ENCODE measurements at places on chromosomes 1 and 21. TPM values are rescaled to one million over a fixed set of nuclear protein-coding genes. Genes with fewer than 3 reads are reported as not detected.

DNA sequence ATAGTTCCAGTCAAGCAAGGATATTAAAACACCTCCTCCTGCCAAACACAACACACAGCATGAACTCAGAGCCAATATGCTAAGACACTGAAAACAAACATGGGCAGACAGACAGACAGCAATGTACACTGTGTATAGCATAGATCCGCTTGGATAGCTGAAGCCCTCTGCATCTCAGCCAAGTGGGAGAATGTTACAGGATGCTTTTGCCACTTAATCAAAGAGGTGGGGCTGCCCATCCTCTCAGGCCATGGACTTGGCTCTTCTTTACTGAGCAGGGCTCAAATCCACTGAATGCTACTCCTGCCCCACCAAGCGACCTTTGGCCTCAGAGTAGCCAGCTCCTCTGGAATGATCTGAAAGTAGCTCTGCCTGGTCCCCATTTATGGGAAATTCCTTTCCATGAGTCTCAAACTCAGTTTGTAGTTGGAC is 64.7 kb upstream of the NGF start:
- no peak for DNase-seq

Gene EDARADD
- 1.7 TPM for total RNA-seq

DNA sequence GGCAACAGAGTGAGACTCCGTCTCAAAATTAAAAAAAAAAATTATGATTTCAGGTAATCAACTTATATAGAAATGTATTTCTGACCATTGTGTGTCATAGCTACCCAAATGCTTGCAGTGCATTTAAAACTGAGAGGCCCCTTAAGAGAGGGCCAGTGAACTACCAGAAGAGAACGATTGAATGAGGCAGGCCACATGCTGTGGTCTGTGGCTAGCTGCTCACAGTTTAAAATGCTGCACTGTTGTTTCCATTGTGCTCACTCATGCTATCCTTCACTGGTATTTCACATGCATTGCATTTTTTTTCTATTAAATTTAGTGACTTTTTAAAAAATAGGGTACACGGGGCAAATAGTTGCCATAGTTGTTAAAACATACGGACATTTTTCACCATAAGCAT is 26.0 kb downstream of the CHML start:
- no peak for DNase-seq

Gene CLEC20A
- total RNA-seq: not detected

GRCh38 chr1:32353431-32353830 is 8.9 kb downstream of the FAM229A start:
- DNase-seq: no peak

DNA sequence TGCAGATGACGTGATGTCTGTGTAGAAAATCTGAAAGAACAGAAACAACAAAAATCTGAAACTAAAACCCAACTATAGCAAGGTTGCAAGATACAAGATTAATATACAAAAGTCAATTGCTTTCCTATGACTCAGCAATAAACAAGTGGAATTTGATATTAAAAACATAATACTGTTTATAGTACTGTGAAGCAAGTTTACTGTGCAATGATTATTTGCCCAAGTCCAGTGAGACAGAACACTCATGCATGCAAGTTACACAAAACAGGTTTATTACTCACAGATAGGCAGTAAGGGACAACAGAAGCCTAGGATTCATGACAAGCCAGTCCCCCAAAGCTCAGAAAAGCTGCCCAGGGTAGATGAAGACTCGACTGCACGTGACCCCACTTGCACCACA is 62.4 kb upstream of the RAB4A start:
- DNase-seq: no peak

DNA sequence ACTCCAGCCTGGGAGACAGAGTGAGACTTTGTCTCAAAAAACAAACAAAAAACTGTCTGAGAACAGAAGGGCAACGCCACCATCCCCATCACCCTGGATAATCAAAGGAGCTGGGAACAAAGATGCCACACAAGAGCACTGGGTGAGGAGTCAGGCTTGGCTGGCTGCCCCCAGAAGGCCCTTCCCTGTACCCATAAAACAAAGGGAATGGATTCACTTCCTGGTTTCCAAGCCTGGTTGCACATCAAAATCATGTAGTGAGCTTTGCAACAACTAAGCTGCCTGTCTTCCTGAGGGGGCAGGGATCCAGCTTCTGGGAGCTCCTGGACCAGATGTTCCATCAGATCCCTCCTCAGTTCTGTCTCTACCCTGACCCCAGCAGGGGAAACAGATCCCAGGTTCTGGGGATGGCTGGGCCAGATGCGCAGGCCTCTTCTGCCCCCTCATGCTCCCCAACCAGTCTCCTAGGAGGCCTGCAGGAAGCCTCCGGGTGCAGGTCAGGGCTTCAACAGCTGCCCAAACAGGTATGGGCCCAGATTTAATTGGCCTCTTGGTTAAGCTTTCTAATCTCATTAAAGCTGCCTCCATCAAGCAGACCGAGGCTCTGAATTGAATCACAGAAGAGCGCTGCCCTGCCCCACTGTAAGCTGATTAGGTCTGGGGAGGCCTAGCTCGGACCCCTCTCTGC is 97.8 kb downstream of the MRPL37 start:
- DNase-seq: no peak

DNA sequence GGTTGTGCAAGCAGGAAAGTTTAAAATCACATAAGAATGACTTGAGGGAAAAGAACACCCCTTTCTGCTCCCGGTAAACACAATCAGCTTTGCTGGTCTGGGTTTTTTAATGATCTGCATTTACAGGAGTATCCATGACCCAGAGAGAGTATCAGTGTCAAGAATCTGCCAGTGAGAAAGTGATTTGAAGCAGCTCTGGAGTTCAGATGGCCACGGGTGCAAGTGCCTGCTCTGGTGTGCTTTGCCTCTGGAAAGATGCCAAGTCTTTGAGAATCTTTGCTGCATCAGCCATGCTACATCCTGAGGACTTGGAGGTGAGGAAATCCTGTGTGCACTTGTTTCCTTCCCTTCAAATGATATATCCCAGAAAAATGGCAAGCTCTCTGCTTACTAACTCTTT is 18.6 kb upstream of the MYSM1 start:
- DNase-seq: no peak

DNA sequence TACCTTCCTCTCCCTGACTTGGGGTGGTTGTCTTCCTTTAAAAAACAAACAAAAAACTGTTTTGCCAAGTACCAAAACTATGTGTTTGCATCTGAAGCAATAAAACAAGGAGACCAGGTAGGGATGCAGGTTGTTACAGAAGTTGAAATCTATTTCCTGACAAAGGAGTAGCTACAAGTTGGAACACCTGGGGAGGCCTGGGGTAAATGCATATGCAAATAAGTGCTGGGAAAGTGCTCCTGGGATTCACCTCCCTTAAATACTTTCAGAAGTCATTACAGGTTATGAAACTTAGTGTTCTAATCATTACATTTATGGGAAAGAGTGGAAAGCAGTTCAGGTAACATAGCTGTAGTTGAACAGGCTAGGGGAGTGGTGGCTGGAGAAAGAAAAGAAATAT is 1.9 kb upstream of the TSNAX start:
- DNase-seq: no peak

Gene NHLH1
- total RNA-seq: not detected

Gene AMY1A
- total RNA-seq: not detected

GRCh38 chr1:198638894-198639635 is at the start of gene PTPRC:
Gene PTPRC, plus strand, starts transcription at chr1:198639040. Its CDS starts 229 bp downstream, at chr1:198639269.
- DNase-seq: no peak
